Transverse colon (tissue), 4 donors: ENCODE measurements at places on chromosomes 3 and 15. TPM values are rescaled to one million over a fixed set of nuclear protein-coding genes. Genes with fewer than 3 reads are reported as not detected.

CLSTN2 gene
- 0.60 TPM for total RNA-seq

GRCh38 chr15:99615460-99615859, 49.7 kb downstream of the MEF2A start:
- H3K36me3 ChIP-seq: no peaks in the 10 kb centered on the region
- no peaks in the 10 kb centered on the region for H3K27me3 ChIP-seq
- peak overlapping the region; percentile 70 for H3K27ac ChIP-seq
- DNase-seq: no peak
- peaks cover 53% of the 10 kb centered on the region for H3K4me1 ChIP-seq

GRCh38 chr3:31661286-31661685, 128.6 kb downstream of the STT3B start:
- no peak overlapping the region for H3K27ac ChIP-seq
- H3K4me3 ChIP-seq: no peak overlapping the region
- H3K4me1 ChIP-seq: no peaks in the 10 kb centered on the region
- H3K36me3 ChIP-seq: no peaks in the 10 kb centered on the region

DNA sequence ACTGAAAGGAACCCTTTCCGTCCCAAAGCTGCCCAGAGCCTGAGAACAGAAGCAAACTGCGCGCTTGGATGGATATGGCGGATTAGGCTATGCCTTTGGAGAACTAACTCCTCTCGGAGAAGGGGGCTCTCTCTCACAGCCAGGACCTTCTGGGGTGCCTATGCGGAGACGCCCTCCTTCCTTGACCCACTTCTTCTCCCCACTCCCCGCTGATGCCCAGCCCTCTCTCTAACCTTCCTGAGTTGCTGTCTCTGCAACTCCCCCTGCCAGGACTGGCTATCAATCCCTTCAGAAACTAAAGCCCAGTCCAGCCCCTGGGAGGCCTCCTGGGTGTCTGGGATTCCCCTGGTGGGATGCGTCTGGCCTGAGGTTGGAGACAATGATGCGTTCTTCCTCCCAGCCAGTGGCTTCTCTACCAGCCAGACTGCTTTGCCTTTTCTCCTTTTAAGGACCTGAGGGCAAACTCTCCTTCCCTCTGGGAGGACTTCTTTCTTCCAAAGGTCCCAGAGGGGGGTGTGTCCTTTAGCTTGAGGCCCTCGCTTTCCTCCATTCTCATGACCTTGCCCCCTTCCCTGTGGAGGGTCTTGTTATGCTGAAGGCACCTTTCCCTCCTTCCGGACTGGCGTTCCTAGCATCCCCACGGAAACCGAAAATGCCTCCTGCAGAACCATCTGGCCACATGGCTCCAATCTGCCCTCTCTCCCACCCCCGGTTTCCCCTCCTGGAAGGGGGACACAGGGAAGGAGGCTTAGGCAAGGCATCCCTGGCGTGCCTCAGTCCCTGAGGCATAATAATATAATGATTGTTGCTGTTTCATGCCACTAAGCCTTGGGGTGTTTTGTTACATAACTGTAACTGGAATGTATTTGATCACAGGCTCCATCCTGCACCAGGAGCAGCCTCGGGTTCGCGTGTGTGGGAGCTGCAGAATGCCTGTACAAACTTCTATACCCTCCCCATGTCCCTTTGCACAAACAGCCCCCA, 63.4 kb upstream of the C15orf39 start:
- H3K4me1 ChIP-seq: no peaks in the 10 kb centered on the region
- H3K27me3 ChIP-seq: no peaks in the 10 kb centered on the region
- H3K4me3 ChIP-seq: no peak overlapping the region
- H3K27ac ChIP-seq: no peak overlapping the region
- DNase-seq: no peak
- H3K36me3 ChIP-seq: no peaks in the 10 kb centered on the region

IQCF5 gene
- total RNA-seq: not detected

DNA sequence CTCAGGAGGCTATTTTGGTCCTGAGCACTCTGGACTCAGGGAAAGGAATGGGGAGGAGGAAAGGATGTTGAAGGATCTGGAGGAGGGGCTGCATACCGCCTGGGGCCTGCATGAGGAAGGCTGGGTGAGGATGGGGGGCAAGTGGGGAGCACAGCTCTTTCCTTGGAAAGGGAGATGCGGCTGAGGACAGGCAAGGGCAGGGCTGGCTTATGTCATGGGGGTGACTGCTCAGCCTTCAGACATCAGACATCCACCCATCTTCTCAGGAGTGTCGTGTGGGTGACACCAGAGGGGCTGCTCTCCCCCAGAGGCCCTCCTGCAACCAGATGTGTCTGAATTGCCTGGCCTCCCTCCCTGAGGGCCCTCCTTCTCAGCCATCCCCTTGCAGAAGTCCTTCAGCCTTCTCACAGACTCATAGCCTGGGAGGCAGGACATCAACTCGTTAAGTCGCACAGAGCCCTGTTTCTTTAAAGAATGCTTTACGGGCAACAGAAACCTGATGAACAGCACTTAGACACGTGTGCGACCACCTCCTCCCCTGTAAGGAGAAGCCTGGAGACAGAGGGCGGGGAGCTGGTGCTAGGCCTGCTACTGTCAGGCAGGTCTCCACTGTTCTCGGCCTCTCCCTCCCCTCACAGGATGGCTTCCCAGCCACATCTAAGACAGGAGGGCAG, 252.3 kb downstream of the OCA2 start:
- no peaks in the 10 kb centered on the region for H3K27me3 ChIP-seq
- no peak for DNase-seq
- no peaks in the 10 kb centered on the region for H3K4me1 ChIP-seq

DNA sequence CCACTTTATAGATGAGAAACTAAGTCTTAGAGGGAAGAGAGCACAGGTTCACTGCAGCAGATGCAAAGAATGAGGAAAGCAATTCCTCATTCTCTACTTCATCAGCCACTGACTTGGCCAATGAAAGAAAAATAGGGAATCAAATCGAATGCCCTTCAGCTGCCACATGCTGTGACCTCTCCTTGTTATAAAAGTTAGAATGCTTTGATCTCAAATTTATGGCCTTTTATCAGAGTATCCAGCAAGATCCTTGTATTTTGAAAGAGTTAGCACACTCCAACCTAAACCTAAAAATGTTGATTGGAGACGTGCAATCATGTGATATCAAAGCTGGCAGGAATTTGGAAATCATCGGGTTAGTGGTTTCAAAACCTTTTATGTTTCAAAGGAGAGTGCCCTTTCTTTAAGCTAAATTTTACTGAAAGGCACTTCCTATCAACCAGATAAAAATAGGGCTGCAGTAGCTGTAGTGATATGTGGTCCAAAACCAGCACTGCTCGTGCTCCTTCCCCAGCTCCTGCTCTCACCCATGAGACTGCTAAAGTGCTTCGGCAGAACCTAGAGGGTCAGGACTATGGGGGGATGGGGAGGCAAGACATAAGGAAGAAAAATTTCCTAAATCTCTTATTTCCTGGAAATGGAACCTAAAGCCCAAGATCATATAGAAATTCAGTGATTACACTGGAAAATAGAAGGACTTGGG, 617.0 kb downstream of the PYDC2 start:
- H3K36me3 ChIP-seq: no peaks in the 10 kb centered on the region
- no peak overlapping the region for H3K4me3 ChIP-seq
- H3K27ac ChIP-seq: no peak overlapping the region
- no peaks in the 10 kb centered on the region for H3K27me3 ChIP-seq

UBAP1L gene
- 3.5 TPM for total RNA-seq

GRCh38 chr15:40928821-40929659, at the start of gene DLL4:
Gene DLL4 (plus strand): TSS chr15:40929340. CDS start chr15:40929669, 329 bp downstream.
- peaks cover 63% of the 10 kb centered on the region for H3K4me1 ChIP-seq
- H3K4me3 ChIP-seq: peak within 1 kb of the TSS; percentile 66
- H3K27me3 ChIP-seq: peaks cover 68% of the 10 kb centered on the region
- H3K27ac ChIP-seq: peak within 1 kb of the TSS; percentile 87
- peak; percentile 87 for DNase-seq

DNASE1L3 gene
- 1.9 TPM for total RNA-seq

DNA sequence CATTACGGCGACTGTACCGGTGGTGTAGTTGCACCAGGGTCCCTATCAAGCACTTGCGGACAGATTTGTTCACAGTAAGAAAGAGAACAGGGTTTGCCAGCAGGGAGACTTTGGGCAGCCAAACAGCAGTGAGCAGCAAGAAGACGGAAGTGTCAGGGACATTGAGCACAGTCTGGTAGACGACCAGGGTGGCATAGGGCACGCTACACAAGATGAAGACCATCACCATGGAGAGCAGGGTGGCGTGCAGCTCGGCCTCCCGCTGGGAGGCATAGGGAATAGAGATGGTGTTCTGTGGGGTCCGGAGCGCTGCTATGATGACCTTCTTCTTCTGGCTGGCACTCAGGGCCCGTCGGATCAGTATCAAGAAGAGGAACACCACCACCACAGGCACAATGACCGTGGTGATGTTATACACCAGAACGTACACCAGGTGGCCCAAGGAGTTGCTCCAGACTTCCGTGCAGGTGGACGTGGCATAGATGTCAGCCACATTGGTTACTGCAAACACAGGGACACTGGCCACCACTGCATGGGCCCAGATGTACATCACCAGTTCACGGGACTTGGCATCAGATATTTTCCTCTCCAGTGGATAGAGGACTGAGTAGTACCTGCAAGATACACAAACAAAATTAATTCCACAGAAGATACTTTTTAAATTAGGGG, 19.1 kb upstream of the FSIP1 start:
- no peaks in the 10 kb centered on the region for H3K36me3 ChIP-seq
- H3K27ac ChIP-seq: no peak overlapping the region
- H3K4me1 ChIP-seq: no peaks in the 10 kb centered on the region

GRCh38 chr3:64691051-64691450, 3.3 kb upstream of the ADAMTS9 start:
- no peaks in the 10 kb centered on the region for H3K36me3 ChIP-seq
- no peak overlapping the region for H3K4me3 ChIP-seq
- H3K27ac ChIP-seq: no peak overlapping the region
- peaks cover 15% of the 10 kb centered on the region for H3K27me3 ChIP-seq

DNA sequence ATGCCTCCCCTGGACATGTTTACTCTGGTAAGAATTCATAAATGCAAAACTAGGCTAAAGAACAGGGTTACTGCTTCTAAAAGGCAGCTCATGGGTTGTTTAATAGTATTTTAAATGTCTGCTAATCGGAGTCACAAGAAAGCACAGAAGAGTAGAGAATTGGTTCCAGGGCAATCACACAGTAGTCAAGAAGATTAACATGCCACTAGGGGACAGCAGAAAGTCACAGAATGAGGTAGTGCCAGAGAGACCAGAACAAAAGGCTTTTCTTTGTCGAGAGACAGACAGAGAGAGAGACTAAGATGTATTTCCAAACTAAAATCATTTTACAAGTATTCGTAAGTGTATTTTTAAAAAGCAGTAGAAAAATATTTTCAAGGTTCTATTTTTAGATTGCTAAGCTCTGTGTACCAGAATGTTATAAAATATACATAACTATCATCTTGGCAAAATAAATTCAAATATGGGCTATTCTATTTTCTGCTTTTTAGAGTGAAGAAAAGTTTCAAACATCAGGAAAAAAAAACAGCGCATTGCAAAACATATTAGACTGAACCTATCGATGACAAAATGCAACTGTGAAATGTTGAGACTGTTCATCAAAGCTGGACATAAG, 78.3 kb upstream of the CDIN1 start:
- H3K4me1 ChIP-seq: no peaks in the 10 kb centered on the region
- no peak overlapping the region for H3K4me3 ChIP-seq
- no peaks in the 10 kb centered on the region for H3K36me3 ChIP-seq
- no peak overlapping the region for H3K27ac ChIP-seq
- no peak for DNase-seq

PPP2R3A gene
- total RNA-seq: 73.4 TPM
